ENCODE measurements at places on chromosomes 12 and 14.
A peak's percentile ranks its signal among the peaks of the same experiment; 100 is the strongest.

GRCh38 chr12:12704593-12705230 lies 8.7 kb upstream of the GPR19 start:
- no peak for DNase-seq

DNA sequence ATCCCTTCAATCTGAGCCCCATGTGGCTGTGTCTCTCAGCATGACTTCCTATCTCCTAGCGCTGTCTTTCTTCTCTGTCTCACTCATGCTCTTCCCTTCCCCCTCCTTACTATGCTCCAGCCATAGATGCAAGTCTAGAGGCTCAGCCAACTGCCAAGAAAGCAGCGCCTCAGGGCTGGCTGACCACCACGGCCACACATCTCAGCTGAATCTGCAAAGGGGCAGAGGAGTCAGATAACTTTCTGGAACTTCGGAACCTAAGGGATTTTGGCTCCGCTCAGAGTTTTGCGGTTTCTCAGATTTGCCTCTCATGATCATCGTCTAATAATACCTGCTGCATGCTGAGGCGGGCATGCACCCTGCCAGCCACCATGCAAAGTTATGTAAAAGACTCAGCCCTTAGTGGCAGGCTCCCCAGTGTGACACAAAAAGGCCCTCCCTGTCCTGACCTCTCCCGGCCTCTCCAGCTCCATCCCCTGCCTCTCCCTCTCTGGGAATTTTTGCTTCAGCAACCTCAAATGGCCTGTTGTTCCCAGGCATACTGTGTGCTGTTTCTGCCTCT lies 5.0 kb upstream of the FGF6 start:
- no peak for DNase-seq

DNA sequence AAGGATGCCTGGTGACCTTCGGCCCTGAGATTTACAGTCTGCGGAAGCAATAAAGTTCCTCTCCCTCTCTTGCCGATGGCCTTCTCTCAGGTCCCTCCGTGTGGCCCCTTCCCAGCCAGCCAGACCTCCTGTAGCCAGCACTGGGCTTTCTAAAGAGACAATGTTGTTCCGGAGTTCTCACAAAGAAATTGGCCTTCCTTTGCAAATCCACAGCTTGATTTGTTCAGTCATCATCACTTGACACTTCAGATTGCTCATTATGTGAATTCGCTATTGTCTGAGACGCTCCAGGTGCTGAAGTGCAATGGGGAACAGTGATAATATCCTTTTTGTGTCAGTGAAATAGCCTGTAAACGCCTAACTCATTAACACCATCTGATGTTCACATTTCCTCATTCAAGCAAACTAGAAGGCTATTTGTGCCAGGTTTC lies 43.7 kb upstream of the GPHB5 start:
- no peak for DNase-seq

DNA sequence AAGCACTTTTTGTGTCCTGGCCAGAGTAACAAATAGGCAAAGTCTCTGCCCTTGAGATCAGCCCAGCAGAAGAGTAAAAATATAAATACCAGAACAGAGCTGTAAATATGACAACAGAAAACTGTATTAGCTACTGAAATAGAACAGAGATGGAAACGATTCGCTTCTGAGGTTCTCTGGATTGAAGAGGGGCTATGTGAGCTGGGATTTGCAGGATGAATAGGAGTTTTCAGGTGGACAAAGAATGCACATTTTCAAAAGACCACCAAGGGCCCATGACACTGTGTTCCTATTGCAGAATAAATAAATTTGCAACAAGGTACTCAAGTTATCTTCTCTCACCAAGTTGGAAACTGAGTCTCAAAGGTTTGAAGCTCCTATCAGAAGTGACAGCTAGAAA lies 176.6 kb downstream of the BCL11B start:
- no peak for DNase-seq

DNA sequence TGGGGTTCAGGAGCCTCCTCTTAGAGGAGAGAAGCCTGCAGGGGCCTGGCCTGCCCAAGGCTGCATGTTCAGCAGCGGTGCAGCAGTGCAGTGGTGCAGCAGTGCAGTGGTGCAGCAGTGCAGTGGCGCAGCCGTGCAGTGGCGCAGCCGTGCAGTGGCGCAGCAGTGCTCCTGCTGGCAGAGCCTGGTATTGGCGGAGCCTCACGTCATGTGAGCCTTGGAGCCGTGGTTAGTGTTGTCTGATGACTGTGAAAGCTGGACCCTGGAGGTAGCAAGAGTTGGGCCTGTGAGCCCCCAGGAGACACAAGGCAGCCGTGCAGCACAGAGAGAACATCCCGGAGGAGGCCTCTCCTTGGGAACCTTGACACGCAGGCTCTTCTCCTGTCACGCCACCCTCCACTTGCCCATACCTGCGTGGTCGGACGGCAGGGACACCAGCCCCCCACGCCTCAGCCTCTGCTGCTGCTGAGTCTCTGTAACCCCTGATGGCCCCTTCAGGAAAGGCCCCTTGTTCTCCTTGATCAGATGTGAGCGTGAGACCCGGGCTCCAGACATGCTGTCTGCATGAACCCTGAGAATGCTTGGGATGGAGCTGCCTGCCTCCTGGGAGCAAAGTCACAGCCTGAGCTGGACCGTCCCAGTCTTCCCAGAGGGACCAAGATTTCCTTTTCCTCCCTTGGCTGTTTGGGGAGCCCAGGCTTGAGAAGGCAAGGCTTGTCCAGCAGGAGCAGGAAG lies 193.7 kb downstream of the KIF26A start:
- DNase-seq = no peak

DNA sequence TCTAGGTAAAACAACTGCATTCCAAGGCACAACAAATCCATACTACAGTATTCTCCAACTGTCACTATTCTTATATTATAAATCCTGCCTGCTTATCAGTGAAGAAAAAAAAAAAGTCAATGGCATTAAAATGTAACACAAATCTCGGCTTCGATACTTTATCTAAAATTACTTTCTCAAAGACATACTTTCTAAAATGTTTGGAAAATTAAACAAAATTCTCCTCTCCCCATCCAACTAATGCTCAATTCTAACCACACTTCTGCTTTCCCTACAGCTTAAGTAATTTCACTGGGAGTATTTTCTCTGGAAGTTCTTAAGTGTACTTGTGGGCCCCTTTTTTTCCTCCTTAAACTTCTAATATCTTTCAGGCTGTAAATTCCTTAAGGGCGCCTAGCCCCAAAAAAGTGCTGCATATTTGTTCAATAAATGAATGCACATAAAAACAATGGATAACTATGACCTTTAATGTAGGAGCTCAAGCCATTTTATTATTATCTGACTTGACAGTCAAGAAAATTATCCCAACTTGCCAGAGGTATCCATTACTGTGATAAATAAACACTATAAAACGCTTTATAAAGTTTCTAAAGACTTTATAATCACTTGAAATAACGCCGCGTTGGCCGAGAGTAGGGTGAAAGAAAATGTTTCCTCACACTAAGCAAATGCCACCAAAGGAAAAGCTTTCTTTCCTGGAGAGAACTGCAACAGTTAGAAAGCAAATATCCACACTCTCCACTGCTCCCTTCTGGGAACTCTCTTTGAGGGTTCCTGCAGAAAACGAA lies 977 bp downstream of the HEATR5A start:
- DNase-seq = no peak

DNA sequence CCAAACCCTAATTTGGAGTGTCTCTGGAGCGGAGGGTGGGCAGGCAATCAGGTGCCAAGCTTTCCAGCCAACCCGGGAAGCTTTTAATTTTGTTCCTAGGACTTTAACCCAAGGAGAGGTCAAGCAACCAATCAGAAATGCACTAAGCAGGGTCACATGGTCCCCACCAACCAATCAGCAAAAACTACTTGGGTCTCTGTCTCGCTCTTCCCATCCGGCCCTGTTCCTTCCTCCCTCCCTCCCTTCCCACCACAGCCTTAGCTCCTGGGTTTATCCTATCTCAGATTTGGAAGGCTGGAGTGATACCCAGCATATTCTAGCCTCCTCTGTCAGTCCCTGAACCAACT lies 7.3 kb downstream of the HOXC5 start:
- DNase-seq = no peak

DNA sequence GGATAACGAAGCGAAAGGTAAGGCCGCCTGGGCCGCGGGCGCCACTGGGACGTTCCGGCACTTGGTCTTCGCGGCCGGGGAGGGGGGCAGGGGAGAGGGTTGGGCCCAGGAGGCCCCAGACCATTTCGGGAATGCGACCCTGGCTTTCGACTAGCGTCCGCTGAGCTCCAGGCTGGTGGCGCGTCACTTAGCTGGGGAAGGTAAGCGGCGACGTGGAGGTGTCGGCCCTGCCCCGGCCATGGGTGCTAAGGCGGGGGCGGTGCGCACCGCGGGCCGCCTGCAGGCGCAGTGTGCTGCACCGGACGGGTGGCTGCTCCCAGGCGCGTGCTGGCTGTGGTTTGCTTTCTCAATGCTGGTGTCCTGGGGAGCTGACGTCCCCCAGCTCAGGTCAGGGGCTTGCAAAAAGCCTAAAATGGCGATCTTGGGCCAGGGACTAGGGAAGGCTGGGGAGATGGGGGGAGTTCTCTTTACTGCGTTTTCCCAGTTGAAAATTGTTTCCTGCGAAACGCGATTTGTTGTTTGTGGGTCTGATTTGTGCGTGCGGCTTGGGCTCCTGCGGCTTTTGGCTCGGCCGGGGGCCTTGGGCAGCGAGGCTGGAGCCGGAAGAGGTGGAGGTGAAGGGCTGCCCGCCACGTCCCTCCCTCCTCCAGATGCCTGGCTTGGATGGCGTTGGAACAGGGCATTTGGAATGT lies 1.2 kb downstream of the HOXC10 start:
- no peak for DNase-seq

DNA sequence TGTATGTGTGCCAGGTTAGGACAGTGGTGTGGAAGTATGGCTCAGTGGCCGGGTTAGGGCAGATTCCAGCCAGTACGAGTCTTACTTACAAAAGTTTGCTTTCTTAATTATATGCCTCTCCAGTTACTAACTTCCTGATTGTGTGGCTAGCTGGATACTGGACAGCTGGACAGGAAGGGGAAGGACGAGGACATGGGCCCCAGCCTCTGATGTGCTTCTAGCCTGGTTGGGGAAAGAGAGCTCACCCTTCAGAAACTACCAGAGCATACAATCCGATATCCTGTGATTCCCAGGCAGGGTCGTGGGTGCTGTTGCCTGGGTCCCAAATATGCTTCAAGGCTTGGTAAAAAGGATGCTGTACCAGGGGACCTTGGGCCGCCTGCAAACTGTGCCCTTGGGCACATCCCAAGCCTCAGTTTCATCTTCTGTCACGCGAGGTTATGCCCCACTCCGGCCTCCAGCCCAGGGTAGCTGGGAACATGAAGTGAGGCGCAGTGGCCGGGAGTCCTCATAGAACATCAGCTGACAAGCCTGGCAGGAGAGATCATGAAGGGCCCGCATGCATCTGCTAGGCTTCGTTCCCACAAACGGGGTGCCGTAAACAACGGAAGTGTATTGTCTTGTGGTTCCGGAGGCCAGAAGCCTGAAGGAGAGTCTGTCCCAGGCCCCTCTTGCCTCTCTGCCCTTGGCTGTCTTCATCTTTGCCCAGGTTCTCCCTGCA lies 23.2 kb upstream of the RIN3 start:
- DNase-seq = no peak

- DNase-seq = no peak
These were observed 22.8 kb upstream of the RASSF3 start for GRCh38 chr12:64587447-64587846.

DNA sequence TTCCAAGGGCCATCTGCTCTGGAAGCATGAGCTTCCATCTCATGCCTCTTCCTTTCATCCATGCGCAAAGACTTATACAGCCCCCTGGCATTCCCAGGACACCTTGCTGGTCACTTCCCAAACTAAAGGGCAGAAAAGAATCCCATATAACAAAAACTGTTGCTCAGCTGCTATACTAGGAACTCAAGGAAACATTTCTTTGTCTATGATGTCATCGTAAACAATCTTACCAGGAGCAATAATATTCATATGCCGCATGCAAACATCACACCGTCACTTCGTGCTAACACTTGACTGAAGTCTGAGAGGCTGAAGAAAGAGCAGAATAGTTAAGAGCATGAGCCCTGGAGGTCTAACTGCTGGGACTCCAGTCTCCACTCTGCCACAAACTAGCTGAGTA lies 50.5 kb upstream of the CDKN3 start:
- DNase-seq = no peak

DNA sequence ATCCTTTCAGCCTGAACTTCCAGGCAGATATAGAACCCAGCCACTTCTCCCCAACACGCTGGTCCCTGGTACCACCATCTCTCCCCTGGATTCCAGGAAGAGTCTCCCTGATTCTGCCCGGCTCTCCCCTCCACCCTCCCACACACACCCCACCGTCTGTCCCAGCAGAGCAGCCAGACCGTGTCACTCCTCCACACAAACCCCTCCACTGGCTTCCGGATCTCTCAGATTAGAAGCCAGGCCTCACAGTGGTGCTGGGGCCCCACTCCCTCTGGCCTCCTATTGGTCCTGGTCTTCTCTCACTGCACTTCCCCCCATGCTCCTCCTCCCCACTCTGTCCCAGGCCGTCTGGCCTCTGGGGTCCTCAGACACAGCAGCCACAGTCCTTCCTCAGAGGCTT lies 52.4 kb upstream of the CDKN3 start:
- DNase-seq = no peak

- DNase-seq = no peak
These were observed 183.8 kb downstream of the CCDC59 start for GRCh38 chr12:82174383-82174782.

GRCh38 chr12:97046901-97047300 lies 139.8 kb downstream of the NEDD1 start:
- no peak for DNase-seq

DNA sequence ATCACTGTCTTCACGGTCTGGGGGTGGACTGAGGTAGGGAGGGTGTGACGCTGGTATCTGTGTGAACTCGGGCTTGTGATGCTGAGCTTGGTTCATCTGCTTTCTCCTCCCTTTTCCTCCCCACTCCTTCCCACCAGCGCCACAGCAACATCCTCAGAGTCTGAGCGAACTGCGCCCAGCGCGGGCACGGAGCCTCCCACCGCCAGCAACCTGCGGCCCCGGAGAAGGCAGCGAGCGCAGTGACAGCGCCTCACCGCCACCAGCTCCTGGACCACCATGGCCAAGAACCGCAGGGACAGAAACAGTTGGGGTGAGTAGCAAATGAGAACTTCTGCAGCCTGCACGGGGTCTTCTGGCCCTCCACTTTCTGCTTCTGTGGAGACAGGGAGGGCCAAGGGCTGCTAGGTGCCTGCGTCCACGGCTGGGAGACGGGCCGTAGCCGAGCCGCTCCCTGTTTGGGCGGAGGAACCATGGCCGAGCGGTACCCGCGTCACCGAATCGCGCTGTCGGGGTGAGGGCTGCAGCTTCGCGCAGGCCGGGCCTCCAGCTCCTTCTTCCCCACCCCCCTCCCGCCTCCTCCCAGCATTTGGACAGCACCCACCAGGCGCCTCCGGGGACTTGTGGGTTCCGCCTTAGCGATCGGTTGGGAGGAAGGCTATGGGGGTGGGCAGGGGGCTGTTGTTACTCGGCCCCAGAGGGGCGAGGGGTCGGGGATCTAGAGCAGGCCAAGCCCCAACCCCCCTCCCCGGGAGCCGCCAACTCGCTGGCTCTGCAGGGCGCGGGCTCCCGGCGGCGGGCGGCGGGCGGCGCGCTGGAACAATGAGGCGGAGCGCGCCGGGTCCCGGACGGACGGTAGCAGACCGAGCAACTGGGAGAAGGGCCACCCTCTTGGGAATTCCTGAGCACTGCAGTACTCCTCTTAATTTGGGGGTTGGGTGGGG lies at the start of gene ATL1:
ATL1 (plus strand) TSS at position 156 of the 941 bp plus-strand sequence; CDS start at position 277, 121 bp downstream.
- DNase-seq = peak; percentile 19

GRCh38 chr14:92719421-92719820 lies 29.0 kb downstream of the LGMN start:
- DNase-seq = no peak
